Stromal cell of bone marrow (primary cell): ENCODE measurements at places on chromosomes 13 and 19.

DNA sequence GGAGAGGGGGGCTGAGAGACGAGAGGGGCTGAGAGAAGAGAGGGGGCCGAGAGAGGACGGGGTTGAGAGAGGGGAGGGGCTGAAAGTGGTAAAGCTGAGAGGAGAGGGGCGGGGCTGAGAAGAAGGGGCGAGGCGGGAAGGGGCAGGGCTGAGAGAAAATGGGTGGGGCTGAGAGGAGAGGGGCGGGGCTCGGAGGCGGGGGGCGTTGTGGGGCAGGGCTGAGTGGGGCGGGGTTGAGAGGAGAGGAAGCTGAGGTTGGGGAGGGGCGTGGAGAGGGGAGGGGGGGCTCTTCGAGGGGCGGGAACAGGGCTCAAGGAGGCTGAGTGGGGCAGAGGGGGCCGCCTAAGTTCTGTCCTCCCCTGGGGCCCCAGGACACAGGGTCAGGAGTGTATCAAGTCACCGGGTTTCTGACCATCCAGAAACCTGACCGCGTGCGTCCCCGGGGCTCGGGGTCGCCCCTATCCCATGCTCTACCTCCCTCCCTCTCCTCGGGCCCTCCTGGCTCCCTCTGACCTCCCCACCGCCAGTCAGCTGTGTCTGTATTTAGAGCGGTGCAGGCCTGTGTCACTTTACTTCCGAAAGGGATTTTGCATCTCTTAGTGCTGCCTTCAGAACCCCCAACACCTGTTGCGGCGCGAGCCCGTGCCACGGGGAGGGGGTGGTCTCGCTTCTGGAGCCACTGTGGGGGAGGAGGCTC lies 38.6 kb upstream of the SEMA6B start:
- DNase-seq = no peak

- no peak for DNase-seq
Observed at GRCh38 chr13:24264976-24265375, 44.4 kb upstream of the C1QTNF9 start.

- no peak for DNase-seq
Observed at GRCh38 chr13:68929075-68929745, 1178.4 kb upstream of the ATXN8OS start.

GRCh38 chr13:94065741-94066140 lies 413.7 kb downstream of the DCT start:
- no peak for DNase-seq

DNA sequence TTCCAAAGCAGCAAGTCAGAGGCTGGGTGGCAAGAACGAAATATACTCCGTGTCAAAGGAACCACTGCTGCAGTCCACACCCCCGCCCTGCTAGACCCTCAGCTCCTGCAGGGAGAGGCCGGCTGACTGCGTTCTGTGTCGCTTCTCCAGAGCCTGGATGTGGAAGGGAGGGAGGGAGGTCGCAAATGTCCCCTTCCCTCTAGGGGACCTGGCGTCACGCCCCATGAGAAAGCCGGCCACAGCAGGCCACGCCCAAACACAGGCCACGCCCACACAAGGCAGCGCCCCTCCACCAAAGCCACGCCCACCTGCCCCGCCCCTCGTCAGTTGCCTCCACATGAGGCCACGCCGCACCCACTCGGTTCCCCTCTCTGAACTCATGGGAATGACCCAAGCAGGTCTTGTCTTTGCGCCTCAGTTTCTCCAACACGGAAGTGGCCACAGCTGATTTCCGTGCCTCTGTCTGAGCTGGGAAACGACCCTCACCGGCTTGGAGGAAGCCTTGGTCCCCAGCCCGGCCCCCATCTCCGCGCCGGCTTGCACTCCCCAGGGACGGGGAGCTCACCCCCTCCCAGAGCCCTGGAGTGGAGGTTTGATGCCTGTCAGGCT lies 38.4 kb upstream of the TCF3 start:
- no peak for DNase-seq

DNA sequence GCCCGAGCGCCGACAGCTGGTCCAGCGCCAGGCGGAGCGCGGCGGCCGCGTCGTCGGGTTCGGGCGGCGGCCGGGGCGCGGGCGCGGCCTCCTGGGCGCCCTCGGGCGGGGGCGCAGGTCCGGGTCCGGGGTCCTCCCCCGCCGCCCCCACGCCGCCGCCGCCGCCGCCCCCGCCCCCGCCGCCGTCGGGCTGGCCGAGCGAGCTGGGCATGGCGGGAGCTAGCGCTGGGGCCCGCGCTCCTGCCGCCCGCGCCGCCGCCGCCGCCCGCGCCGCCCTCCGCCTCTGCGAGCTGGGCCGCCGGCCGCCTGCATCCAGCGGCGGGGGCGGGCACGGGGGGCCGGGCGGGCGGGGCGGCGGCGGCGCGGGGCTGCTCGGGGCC lies 287 bp downstream of the MEX3D start:
- DNase-seq = no peak

- peak; percentile 5 for DNase-seq
Observed at GRCh38 chr19:40191836-40192646, 815 bp downstream of the MAP3K10 start.

GRCh38 chr19:48890551-48890950 lies 8.0 kb downstream of the TULP2 start:
- DNase-seq = no peak

- no peak for DNase-seq
Observed at GRCh38 chr13:43411741-43412140, 375.0 kb downstream of the ENOX1 start.

DNA sequence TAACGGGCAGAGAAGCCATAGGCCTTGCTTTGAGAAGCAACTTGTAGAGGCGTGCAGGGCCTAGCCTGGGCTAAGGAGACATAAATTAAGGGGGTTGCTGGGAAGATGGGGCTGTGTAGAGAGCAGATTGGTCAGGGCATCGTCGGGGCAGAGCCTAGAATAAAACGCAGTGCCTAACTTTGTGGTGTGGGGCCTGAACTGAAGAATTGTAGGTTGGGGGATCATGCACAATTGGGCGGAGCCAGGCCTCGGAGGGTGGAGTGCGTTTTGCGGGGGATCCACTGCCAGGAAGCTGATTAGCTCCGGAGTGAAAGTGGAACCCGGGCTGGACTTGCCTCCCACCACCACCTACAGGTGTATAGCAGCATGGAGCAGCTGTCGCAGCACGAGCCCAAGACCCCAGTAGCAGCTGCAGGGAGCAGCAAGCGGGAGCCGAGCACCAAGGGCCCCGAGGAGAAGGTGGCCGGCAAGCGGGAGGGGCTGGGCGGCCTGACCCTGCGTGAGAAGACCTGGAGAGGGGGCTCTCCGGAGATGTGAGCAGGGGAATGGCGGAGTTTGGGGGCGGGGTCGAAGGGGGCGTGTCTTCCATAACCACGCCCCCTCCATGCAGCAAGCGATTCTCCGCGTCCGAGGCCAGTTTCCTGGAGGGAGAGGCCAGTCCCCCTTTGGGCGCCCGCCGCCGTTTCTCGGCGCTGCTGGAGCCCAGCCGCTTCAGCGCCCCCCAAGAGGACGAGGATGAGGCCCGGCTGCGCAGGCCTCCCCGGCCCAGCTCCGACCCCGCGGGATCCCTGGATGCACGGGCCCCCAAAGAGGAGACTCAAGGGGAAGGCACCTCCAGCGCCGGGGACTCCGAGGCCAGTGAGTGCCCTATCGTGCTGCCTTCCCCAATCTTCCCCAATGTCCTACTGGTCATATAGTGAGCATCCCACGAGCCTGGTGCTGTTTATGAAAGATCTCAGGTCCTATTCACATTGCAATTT lies 13.8 kb downstream of the DNASE2 start:
- no peak for DNase-seq

GRCh38 chr13:111610879-111611278 lies 290.4 kb downstream of the TEX29 start:
- DNase-seq = no peak

GRCh38 chr13:112693831-112694497 lies 4.1 kb downstream of the ATP11A start:
- DNase-seq = peak; percentile 66

DNA sequence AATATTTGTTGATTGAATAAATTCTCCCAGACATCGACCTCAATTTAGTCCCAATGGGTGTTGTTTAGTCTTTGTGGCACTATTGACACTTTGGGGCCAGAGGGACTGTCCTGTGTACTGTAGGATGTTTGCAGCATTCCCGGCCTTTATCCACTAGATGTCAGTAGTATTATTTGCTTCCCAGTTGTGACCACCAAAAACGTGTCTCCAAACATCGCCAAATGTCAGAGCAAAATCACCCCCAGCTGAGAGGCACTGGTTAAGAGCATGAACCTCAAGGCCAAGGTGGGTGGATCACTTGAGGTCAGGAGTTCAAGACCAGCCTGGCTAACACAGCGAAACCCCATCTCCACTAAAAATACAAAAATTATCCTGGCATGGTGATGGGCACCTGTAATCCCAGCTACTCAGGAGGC lies 15.4 kb downstream of the NLRP12 start:
- DNase-seq = peak; percentile 38

DNA sequence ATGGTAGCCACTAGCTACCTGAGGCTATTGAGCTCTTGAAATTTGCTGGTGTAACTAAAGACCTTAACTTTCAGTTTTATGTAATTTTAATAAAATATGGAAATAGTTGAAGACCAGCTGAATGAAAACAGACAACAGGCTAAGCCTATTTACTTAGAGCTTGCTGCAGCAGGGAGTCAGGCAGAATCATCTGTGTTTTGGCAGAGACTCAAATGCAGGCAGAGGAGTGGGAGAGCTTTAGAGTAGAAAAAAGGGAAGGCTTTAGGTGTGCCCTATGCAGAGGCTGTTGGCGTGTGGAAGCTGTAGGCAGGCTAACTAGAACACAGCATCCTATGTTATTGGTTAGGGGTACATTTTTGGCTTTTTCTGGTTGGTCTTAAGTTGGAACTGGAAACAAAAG lies 304.9 kb upstream of the NBEA start:
- DNase-seq = no peak

DNA sequence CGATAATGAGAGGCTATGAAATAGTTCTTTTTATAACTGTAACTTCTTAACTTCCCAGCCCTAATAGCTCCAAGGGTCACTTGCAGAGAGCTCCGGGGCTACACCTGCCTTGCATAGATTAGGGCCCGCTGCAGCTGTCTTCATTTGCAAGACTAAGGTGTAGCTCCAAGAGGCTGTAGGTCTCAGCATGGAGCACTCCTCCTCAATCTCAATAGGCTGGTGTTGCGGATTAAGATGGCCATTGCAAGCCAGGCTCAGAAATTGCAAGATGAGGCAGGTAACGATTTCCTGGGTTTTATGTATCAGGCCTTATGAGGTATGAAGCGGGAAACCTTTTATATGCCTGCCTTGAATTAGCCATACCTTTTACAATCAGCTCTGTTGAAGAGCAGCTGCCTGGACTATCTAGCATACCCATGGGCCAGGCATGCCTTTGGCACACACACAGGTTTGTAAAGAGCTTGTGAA lies 185.7 kb downstream of the TM9SF2 start:
- DNase-seq = no peak
